ENCODE measurements at places on chromosomes 4 and X.
A peak's percentile ranks its signal among the peaks of the same experiment; 100 is the strongest.

- DNase-seq = no peak
These were observed 46.2 kb downstream of the SEPTIN11 start for GRCh38 chr4:76995776-76996175.

DNA sequence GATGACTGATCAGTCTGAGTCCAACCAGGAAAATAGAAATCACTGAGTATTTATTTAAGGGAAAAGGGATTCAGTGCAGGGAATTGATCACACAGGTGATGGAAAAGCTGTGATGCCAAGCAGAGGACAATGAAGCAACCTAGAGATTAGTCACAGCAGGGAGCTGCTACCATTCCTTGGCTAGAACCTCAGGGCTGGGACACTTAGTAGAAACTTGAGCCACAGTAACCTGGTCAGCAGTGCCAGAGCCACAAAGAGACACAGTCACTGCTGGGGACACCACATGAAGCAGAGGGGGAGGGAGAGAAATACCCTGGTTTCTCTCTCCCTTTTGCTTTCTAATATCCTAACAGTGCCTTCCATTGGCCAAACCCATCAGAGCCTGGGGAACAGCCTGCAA lies 38.7 kb downstream of the RTL9 start:
- no peak for DNase-seq

- DNase-seq = no peak
These were observed 181.6 kb downstream of the SPOCK3 start for GRCh38 chr4:167052631-167053091.

DNA sequence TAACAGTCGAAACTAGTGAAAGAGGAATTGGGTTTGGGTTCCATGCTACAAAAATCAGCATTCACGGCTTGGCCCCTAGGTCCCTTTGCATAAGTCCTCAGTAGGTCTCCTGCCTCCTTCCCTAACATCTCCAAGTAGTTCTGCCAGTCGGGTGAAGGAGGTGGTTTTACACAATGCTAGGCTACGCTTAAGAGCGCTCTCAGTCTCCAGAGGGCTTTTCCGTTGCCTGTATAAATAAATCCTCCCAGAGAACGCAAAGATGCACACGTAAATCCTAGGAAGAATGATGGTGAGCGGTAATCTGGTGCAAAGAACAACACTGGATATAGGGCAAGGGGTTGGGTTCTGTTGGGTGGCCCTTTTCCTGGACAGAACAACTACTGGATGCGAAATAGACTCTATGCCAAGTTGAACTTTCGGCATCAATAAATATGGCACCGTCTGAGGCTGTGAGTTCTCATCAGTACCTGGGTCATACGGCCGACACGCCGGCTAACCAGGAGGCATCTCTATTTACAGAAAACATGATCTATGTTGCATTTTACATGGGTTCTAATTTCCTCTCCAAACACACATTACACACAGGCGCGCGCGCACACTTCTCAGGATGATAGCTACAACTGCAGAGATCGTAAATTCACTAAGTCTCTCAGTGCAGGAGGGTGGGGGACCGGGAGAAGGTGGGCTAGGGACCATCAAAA lies 1.3 kb downstream of the CAMK2D start:
- peak; percentile 9 for DNase-seq

DNA sequence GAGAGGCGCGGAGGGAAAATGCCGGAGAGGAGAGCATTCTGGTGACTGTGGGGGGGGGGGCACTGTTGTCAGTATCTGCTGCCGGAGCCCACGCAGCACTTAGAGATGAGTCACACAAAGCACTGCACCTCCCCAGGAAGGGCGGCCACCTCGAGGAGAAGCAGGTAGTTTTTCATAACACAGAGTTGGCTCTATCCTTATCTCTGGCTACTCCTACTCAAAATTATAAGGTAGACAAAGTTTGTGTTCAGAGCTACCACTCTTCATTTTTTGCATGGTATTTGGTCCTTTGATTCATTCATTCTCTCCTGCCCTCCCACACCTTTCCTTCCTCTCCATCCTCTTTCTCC lies 76.2 kb upstream of the SCOC start:
- DNase-seq = no peak

DNA sequence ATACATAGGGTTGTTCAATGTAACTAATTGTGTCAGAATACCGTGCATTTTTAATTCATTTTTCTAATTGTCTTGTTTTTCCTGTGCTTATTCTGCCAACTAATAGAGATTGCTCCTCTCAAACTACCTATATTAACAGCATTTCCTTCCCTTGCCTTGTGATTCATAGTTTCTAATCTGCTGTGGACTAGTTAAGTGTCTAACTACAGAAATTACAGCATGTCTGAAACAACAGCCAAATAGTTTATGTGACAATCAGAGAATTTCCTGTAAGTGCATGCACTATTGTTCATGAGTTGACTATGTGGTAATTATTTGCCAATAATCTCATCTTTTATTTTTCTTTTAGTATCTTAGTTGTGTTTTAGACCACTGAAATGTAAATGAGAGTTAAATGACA lies 4.1 kb upstream of the SEC24B start:
- no peak for DNase-seq

DNA sequence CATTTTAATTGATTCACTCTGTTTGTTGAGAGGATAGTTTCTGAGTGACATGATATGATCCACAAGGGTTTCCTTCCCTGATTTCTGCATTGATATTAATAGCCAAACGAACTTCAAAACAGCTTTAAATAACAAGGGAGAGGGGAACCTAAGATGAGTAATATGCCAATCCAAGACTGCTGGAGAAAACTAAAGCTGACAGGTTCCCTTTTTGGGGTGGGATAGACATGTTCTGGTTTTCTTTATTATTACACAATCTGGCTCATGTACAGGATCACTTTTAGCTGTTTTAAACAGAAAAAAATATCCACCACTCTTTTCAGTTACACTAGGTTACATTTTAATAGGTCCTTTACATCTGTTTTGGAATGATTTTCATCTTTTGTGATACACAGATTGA lies 182.2 kb downstream of the AR start:
- no peak for DNase-seq

- no peak for DNase-seq
These were observed at the start of gene XKRX for GRCh38 chrX:100928660-100929613. Gene XKRX, minus strand, starts transcription at chrX:100928917. Its CDS starts 613 bp downstream, at chrX:100928304.

DNA sequence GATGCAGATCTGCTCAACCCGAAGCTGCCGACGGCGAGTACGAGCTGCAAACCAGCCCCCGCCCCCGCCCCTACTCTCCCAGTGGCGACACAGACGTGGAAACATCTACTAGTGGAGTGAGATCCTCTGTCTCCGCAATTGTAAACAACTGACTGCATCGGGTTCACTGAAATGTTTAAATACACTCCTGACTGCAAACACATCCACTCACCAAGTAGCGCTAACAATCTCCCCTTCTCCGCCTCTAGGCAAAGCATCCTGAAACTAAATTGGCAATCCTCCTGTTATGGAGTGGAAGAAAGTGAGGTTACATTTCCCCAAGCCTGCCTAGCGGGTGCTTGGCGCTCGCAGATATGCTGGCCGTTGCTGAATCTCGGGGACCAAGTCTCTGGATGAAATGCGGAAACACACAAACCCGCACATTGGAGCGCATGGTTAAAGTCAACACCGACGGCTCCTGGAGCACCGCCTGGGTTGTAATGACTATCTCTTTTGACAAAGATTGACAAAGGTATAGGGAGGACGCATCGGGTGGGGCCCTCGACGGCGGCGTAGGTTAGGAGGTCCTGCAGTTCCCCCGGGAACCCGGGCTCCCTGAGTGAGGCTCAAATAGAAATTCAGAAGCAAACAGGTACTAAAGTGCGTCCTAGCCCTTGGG lies 117.0 kb upstream of the TEX13C start:
- no peak for DNase-seq

GRCh38 chr4:115433491-115433890 lies 320.1 kb upstream of the NDST4 start:
- no peak for DNase-seq

- DNase-seq = no peak
These were observed 152.6 kb downstream of the GASK1B start for GRCh38 chr4:158020176-158020575.

- DNase-seq = no peak
These were observed 190.6 kb downstream of the FRAS1 start for GRCh38 chr4:78247536-78248285.

Data from NCI-H1417 treated with DMSO at 0.1 percent for 48 hours (cell line).